H4 (cell line): ENCODE measurements at places on chromosomes 5 and 9. TPM values are rescaled to one million over a fixed set of nuclear protein-coding genes. Genes with fewer than 3 reads are reported as not detected.

Gene TMEM232
- 0.66 and 1.7 TPM in 2 replicates for total RNA-seq

Gene SLC34A3
- total RNA-seq, result not detected in 2 replicates

Gene TAS2R1
- total RNA-seq, result not detected in 2 replicates

Gene GPR21
- total RNA-seq, result not detected in 2 replicates

Gene ANGPTL2
- 8.8 and 13.9 TPM in 2 replicates for total RNA-seq

Gene HAUS6
- total RNA-seq, result 16.5 and 17.3 TPM in 2 replicates

Gene SLCO4C1
- total RNA-seq, result 0.15 TPM in 1 of 2 replicates, not detected in the other

Gene SOHLH1
- not detected in 2 replicates for total RNA-seq

Gene TJP2
- total RNA-seq, result 8.2 and 10.7 TPM in 2 replicates

- DNase-seq, result peak; percentile 77
Measured at GRCh38 chr5:137751869-137752491, 2.2 kb downstream of the HNRNPA0 start.

- DNase-seq, result peak; percentile 79
Measured at GRCh38 chr5:122101636-122102285, 23.7 kb upstream of the LOX start.

DNA sequence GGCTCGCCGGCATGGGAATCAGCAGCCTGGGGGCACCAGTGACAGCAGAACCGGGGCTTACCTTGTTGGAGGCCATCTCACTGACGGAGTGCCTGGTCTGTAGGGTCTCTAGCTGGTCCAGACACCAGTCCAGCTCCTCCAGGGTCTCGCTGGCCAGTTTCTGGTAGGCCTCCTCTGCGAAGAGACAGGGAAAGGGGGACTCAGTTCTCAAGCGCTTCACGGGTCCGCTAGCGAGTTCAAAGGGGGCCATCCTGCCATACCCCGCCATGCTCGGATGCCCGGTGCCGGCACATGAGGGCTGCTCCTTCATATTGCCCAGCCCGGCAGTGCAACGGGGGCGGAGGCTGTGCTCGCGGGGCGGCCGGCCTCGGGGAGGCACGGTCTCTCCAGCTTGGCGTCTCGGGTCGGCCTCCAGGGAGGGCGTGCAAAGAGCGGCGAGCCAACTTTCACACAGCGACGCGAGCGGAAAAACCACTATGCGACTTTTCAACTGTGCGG is 456.0 kb downstream of the RAB3C start:
- DNase-seq, result no peak

DNA sequence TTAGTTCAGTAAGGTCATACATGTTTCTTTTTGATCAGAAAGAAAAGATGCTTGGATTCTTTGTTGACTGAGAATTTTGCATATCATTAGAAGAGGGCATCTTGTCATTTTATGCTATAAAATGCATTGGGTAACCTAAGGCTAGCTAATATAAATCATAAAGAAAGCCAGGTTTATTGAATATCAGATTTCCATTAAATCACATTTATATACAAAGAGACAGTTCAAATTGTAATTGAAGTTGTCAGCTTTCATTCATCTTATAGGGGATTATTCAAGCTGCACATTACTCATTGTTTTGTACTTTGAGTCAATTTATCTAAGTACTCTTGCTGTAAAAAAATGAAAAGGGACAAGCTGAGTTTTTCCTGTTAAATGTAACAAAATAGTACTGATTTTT is 259.1 kb upstream of the CDH12 start:
- DNase-seq, result no peak

GRCh38 chr5:129096382-129096991 is 1.9 kb downstream of the ISOC1 start:
- no peak for DNase-seq

DNA sequence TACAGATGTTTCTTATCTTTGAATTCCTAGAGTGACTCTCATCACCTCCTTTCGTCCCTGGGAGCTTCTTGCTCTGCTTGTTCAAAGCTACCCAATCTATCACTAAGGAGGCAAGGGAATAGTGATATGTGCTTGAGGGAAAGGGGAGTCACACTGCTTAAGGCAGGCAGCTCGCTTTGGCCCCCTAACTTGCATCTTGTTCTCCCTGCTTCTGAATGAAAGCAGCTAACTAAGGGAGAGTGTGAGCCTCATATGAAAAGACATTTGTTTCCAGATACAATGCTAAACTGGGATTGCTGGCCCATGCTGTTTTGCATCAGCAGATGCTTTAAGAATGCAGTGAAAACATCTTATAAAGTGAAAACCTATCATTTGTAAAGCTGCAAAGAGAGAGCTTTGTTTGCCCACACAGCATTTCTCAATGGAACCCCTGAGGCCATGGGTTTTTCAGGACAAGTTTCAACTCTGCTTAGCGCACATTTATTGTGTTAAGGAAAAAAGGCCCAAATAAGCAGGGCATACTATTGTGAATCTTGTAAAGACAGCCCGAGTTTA is 367.9 kb upstream of the ADAMTSL1 start:
- DNase-seq, result no peak

GRCh38 chr5:132865668-132866341 is 464 bp downstream of the GDF9 start:
- no peak for DNase-seq

GRCh38 chr5:124160265-124160664 is 586.2 kb downstream of the ZNF608 start:
- no peak for DNase-seq

- peak; percentile 82 for DNase-seq
Measured at GRCh38 chr5:83388608-83389007, 82.9 kb upstream of the VCAN start.

DNA sequence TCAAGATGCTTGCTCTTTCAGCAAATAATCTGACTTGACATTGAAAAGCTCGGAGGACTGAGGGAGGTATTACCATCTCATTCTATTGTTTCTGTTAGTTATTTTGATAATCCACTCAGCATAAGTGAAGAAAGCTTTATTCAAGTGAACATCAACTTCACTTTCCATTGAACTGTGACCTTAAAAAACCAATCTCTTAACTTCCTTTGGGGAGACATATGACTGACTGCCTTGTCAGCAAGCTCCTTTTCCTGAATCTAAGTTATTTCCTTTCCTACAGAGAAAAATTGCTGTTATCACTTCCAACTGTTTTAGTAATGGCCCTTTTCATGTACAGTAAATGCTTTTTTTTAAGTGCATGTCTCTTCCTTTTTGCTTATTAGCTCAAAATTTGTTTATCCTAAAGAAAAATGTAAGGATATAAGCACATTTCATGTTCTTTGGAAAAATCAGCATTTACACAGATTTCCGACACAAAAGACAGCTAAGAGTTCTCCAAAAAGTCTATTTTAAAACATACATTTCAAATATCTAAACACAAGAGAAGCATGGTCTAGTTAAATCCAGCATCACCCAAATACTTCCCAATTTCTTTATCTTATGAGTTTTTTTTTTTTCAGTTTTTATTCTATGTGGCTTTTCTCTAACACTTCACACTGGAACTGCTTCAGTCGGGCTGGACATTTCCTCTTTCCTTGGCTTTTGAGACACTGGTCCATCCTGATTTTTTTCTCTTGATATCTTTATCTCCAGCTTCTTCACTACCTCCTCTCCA is 117.9 kb upstream of the DAB2 start:
- DNase-seq, result no peak

DNA sequence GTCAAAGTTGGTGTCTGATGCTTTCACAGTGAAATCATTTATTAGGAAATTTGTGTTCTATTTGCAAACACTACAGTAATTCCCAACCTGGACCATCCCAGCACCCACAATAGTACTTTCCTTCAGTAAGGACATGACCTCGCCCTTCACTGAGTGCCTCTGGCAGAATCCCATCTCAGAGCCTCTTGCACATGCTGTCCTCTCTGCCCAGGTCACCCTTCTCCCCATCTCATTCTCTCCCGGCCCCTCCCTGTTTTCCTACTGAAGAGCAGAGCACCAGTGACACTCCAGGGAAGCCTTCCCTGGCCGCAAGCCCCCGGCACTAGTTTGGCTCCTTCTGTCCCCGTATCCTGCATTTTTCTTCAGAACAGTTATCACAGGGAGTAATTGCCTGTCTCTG is 220.4 kb downstream of the MAPKAP1 start:
- no peak for DNase-seq
